ENCODE measurements at places on chromosomes 3 and 15. TPM values are rescaled to one million over a fixed set of nuclear protein-coding genes. Genes with fewer than 3 reads are reported as not detected.

Gene CP
- 13.8 TPM for total RNA-seq

Gene FAM162A
- 34.6 TPM for total RNA-seq

Gene MYO5C
- 7.7 TPM for total RNA-seq

Gene DAPK2
- total RNA-seq = 36.3 TPM

Gene IGSF11
- not detected for total RNA-seq

DNA sequence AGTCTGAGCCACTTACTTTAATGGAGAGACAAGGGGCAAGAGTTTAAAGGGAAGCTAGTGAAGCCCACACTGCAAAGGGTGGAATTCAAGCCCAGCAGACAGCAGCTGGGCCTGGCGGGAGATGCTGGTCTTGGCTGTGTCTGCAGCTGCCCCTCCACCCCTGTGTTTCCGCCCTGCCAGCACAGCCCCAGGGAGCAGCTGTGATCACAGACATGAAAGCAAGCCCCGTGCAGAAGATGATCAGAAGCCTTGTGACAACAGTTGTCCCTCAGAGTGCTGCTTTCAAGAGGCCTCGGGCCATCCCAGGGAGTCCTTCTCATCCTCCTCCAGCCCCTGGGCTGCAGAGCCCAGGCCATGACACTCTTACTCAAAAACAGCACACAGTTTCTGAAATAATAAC is 24.1 kb upstream of the SLC6A1 start:
- DNase-seq = no peak

DNA sequence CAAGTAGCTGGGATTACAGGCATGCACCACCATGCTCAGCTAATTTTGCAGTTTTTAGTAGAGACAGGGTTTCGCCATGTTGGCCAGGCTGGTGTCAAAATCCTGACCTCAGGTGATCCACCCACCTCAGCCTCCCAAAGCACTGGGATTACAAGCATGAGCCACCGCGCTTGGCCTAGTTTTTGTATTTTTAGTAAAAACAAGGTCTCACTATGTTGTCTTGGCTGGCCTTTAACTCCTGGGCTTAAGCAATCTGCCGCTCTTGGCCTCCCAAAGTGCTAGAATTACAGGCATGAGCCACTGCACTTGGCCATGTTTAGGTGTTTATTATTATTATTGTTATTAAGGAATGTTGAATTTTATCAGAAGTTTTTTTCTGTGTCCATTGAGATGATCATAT is 14.7 kb downstream of the IL16 start:
- no peak for DNase-seq

DNA sequence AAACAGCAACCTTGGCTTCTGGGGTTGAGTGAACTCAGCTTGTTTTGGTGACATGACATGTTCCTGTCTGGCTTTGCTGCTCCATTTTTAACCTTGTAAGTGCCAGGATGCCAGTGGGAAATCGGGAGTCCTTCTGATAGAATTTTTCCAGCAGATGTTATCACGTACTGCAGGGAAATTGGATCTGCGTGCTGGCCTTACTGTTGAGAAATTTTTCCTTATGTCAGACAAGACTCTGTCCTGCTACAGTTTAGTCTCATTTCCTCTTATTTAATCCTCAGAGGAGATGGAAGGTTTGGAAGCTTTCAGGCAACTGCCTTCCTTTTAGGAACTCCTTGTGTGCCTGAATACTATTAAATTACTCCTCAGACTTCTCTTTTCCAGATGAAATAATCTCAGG is 80.6 kb downstream of the PGPEP1L start:
- no peak for DNase-seq

DNA sequence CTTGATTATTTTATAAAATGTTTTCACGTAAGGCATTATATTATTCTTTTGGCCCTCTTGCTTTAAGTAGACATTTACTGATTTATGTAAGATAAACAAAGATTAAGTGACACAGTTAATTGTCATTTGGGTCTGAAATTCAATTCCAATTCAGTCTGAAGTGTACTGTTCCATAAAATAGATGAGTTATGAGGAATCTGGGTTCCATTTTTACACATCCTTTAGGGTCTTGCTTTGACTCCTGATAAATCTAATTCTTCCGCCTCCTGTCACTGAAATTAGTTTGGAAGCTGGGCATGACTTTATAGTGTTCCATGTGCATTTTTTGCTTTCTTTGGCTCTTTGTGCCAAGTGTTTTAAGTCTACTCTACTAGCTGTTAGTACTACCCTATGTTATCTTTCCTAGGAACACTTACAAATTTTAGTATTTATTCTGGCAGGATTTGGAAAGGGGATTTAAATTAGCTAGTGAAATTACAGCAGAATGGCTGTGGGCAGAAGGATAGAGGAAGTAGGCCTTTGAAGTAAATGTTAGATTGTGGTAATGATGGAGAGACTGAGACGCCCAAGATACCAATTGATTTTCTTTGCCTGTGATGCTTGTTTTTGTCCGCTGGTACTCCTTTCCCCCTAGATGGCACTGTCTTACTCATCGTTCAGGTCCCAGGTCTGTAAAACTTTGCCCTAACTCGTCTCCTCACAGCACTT is 14.3 kb downstream of the ARL8B start:
- DNase-seq = no peak

All from omental fat pad (tissue), 4 donors.